ENCODE measurements at places on chromosomes 11 and 22.
A peak's percentile ranks its signal among the peaks of the same experiment; 100 is the strongest.

GRCh38 chr11:43547889-43548381, 132.6 kb upstream of the HSD17B12 start:
- no peak for DNase-seq

GRCh38 chr11:111395081-111395480, 16.0 kb upstream of the POU2AF1 start:
- DNase-seq: no peak

DNA sequence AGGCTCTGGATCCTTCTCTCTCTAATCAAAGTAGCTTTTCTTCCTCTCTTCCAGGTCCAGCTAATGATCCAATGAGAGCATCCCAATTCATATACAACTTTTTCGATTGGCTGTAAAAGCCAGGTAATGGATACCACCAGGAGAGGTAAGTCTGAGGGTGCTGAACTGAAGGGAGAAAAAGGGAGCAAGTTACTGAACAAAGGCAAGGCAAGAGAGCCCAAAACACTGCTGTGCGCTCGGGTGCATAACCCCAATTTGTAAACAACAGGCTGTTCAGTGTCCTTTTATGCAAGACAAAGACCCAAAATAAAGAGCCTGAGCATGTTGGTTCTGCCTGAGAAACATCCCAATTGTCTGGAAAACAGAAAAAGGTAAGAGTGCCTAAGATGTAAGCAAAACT, 260.1 kb downstream of the DCDC1 start:
- DNase-seq: no peak

GRCh38 chr11:4991060-4991459, 3.6 kb upstream of the OR51L1 start:
- DNase-seq: peak; percentile 59

DNA sequence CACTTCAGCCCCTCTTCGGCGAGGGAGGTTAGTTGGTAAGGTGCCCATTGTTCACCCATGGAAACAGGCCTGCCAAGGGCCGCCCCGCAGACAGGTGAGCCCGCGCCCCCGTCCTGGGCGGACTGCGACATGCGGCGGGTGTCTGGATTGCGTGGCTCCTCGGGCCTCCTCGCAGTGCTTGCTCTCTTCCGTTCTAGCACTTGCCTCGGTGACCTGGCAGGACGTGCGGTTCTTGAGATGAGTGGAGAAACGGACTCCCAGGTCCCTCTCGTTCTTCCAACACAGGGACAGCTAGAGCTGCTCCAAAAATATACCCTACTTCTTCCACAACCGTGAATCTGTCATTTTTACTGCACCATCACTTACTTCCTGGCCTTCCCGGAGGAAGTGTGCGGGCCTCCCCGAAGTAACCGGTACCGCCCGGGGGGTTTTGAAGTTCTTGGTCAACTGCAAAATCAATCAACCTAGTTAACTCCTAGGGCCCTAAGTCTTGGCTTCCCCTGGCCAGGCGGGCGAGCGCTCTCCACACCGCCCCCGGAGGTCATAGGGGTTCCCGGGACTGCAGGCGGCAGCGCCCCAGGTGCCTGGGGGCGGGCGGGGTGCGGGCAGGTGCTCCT, 745 bp upstream of the ZBTB44 start:
- peak; percentile 55 for DNase-seq

DNA sequence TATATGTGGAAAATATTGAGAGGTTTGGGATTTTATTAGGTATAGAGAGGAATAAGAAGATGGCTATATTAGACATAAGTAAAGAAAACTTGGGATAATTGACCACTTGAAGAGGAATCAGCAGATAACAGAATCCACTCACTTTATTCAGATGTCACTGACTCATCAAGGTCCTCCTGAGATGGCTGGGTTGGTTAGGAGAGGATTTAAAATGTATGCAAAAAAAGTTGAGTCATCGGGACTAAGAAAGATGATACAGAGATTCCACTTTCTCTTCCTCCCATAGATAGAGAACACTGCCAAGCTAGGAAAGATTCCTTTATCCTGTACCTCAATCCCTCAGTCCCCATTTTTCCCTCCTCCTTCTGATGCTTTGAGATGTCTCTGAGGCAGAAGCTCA, at the start of gene OR6A2:
Gene OR6A2, minus strand, starts transcription at position 288 of the 400 bp plus-strand sequence. CDS start 3,981 bp downstream, outside the sequence.
- no peak for DNase-seq

DNA sequence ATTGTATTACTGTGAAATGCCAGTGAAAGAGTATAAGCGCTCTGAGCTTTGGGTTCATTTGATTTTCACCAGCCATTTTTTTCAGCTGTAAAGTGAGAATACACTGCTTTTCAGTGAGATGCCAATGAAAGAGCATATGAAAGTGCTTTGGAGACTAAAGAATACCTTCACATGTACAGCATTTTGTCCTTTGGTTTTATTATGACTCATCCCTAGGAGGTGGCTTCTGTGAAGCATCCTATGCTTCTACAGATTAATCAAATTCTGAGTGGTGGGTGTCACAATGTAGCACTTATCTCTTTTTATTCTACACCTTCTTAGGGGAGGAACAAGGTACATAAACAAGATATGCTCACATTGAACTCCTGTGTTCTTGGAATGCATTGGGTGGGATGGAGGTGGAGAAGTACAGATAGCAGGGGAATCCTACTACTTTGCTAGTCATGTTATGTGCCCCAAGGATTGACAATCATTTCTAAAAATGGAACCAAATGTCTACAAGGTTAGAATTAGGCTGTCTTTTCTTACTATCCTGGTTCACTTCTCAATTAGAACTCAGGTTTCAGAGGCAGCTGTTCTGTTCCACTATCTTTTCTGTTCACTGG, 18.7 kb downstream of the TRIM44 start:
- DNase-seq: no peak

DNA sequence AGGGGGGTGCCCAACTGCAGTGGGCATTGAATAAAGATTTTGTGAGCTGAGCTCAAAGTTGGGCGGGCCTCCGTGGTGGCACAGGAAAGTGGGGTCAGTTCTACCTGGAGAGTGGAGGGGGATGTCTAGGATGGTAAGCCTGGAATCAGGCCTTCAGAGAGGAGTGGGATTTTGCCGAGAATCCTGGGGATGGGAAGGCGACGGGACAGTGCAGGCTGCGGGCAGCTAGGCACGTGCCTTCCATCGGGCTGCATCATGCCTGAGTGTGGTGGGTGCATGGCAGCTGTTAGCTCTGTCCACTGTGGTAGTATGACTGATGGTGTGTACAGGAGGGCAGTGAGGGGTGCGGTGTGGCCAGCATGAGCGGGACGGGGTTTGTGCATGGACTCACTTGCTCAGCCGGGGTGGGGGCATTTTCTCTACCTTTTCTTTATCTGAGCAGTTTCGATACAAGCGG, 3.6 kb downstream of the SHANK3 start:
- no peak for DNase-seq

GRCh38 chr11:34266090-34266912, 91.5 kb downstream of the ABTB2 start:
- DNase-seq: peak; percentile 52

- DNase-seq: no peak
Observed at GRCh38 chr11:107139396-107139795, 121.1 kb upstream of the GUCY1A2 start.

DNA sequence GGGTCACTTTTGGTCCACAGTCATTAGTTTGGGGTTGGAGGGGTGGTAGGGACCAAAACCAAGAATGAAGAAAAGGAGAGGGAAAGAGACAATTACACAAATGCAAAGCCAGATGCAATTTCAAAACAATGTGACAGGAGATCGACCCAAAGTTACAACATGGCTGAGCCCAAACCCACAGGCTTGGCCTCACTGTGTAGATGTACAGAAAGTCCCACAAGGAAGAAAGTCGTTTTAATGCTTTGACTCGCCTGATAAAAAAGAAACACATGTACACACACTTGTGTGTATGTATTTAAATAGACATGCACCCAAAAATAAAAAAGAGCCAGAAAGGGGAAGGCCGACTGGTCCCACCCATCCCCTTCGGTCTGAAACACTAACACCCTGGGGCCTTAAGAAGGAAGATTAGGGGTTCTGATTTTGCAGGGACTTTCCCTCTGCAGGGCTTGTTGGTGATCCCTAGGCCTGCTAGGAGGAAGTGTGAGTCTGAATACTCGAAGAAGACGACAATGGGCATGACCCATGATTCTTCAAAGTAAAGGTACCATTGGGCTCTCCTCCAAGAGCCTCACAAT, 104.1 kb downstream of the ETS1 start:
- no peak for DNase-seq

- DNase-seq: no peak
Observed at GRCh38 chr22:38452373-38453065, 2.5 kb downstream of the KCNJ4 start.

- DNase-seq: no peak
Observed at GRCh38 chr11:15735706-15736105, 620.6 kb downstream of the SOX6 start.

DNA sequence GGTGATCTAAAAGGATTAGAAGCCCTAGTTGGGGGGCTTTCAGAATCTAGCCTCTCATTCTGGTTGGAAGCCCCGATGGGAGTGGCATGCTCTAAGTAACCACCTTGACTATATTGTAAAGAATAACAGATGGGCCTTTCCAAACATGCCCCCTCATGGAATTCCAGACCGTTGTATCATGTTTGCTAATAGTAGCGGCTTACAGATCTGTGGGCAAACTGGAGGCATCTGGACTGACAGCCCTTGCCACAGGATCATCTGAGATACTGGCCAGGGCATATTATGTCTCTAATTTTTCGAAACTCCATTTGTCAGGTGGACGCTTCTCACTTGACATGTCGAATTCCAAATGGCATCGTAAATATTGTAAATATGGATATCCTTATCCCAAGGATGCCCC, 10.5 kb downstream of the APIP start:
- DNase-seq: no peak

- no peak for DNase-seq
Observed at GRCh38 chr11:105229257-105229656, 89.7 kb upstream of the CARD18 start.

GRCh38 chr11:61776561-61777075, 15.8 kb downstream of the TMEM258 start:
- peak; percentile 72 for DNase-seq

DNA sequence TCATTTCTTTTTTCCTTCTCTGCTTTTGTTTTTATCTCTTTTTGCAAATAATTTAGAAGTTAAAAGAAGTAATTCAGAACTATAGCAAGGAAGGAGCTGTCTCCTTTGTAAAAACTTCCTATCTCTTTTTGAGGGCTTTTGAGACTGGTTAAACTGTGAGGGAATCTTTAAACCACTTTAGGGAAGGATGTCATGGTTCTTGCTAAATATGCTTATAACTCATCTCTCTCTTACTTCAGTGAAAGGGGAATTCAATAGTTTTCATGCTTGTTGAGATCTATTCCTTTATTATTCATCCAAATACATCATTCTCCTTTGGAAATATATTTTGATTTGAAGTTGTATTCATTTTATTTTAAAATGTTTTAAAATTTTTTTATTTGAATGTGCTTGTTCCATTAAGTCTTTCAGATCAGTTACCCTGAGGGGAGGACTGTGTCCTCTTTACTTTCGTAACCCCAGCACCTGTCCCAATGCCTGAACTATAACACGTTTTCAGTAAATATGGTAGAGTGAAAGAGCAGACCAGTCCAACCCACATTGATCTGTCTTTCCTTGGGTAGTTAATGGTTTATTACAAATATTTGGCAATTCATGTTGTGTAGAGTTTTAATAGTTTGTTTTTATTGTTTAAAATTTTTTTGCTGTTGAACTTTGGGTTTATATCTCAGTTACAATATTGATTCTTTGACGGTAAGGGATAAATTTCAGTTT, 27.5 kb downstream of the AMOTL1 start:
- no peak for DNase-seq

DNA sequence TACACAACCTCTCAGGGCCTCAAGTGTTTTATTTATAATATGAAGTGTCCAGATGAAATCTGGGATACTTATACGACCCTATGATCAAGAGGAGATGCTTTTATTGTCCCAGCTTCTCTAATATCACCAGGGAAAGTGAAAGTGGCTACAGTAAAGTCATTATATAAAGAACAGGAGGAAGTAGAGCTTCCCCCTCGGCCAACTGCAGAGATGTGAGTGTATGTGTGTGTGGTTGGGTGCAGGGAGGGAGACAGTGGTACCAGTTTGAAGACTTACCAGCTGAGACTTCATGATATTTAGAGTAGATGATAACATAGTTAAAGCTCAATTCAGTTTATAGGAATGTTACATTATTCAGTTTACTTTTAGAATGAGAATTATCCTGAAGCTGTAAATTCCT, 373.6 kb upstream of the DDI1 start:
- no peak for DNase-seq

- peak; percentile 33 for DNase-seq
Observed at GRCh38 chr11:108122166-108122628, 830 bp downstream of the ACAT1 start.

DNA sequence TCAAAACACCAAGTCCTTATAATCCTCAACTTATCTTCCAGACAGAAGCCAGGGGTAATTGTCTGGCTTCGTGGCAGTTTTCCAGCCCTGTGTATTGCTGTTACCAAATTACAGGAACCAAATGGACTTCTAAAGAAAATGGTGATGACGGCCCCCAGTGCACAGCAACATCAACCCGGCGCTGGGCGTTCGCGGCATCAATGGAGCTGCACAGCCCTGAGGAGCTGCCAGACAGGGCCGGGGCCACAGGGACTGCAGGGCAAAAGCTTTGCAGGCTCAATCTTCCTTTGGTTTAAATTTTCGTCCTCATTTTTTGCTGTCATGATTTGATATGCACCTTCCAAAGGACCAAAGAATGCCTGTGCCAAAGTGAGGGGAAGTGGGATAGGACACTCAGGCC, 292.5 kb downstream of the BRD1 start:
- no peak for DNase-seq

- DNase-seq: no peak
Observed at GRCh38 chr11:23124996-23125395, 264.7 kb upstream of the CCDC179 start.

GRCh38 chr11:93870616-93871015, 20.2 kb upstream of the VSTM5 start:
- DNase-seq: peak; percentile 7

GRCh38 chr22:42811459-42811858, 45.6 kb downstream of the ARFGAP3 start:
- no peak for DNase-seq

All from hematopoietic multipotent progenitor cell treated with erythropoietin and hydrocortisone succinate and interleukin-3 and kit ligand, for 8 days (in vitro differentiated cells).